ENCODE measurements at places on chromosomes 7 and 10.

GRCh38 chr10:64396105-64396708 lies 875.0 kb downstream of the REEP3 start:
- no peak for DNase-seq

DNA sequence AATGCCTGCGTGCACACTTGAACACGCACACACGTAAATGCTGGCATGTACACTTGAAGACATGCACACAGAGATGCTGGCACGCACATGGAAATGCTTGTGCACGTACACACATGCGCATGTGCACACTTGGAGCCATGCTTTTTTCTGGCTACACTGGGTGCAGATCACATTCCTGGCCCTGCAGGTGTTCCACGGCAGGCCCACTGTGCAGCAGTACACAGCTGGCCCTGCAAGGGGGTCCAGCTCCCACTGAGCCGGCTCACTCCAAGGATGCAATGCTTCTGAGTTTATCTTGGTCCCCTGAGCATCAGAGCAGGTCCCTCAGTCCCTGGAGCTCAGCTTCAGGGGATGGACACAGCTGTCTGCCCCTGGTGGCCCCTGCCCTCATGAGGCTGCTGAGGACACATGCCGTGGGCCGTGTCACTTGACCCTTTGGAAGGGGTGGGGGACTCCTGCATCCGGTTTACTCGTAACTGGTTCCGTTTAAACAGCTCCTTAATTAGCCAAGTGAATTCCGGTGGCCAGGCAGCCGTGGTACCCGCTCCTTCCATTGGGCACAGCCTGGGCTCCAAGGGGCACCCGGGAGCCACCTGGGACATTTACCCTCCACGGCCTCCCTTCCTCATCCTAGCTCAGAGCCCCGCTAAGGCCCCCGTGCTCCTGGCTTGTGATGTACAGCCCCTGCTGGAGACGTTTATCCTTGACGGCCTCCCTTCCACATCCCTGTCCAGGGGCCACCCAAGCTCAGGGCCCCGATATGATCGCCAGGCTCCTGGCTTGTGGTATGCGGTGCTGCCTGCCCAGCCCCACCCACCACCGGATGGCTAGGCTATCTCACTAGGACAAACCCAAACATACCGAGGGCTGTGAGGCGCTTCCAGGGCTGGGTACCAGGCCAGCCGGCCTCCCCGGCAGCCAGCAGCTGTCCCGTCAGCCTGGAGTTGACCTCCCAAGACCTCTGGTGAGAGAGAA lies 39.5 kb upstream of the DPYSL4 start:
- no peak for DNase-seq

DNA sequence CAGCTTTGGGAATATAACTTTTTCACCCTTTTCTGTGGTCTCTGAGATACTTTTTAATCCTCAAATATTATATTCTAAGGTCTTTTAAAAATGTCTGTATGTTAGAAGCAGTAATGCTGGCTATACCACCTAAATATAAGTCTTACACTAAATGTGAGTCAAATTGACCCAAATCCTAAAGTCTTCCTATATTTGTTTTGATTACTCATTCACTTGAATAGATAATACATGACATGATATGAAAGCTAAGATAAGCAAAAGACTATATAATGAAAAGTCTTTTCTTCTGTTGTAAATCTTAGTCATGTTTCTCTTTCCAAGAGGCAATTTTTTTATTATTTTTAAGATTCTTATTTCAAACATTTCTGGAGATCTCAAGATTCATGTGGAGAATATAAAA lies 64.2 kb downstream of the HDAC9 start:
- DNase-seq = no peak

DNA sequence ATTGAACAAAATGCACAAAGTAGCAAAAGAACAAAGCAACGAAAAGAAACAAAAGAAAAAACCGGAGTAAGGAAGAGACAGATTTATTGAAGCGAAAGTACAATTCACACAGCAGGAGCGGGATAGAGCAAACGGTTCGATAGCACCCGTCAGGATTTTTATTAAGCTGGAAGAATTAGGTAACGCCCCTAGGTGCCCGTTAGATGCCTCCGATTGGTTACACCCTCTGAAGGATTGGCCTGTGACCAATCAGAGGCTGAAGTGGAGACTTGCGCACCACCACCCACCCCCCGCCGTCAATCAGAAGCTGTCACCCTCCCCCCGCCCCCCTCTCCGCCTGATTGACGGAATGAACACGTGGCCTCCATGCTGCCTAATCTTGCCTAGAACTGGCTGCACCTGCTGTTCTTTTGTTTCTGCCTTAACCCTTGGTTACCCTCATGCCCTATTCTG lies 16.8 kb downstream of the OCM2 start:
- peak; percentile 46 for DNase-seq
